CD8-positive, alpha-beta T cell (primary cell): ENCODE measurements at places on chromosomes 3 and 15. TPM values are rescaled to one million over a fixed set of nuclear protein-coding genes. Genes with fewer than 3 reads are reported as not detected.

GRCh38 chr3:60386306-60386705 is 864.9 kb downstream of the FHIT start:
- DNase-seq: no peak

DNA sequence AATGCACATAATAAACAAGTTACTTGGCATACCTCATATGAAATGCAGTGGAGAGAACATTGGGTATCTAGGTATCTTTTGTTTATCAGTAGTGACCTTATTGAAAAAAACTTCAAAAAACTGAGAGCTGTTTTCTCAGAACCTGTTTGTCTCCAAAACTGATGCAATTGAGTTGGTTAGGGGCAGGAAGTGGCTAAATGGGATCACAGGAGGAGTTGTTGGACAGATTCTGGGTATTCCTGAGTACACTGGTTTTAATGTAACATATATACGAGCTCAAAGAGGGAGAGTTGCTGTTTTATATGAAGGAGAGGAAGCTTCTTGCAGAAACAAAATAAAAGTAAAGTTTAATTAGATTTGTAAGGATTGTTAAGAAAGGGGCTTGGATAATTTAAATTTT is 159.5 kb downstream of the C3orf70 start:
- no peak for DNase-seq

DNA sequence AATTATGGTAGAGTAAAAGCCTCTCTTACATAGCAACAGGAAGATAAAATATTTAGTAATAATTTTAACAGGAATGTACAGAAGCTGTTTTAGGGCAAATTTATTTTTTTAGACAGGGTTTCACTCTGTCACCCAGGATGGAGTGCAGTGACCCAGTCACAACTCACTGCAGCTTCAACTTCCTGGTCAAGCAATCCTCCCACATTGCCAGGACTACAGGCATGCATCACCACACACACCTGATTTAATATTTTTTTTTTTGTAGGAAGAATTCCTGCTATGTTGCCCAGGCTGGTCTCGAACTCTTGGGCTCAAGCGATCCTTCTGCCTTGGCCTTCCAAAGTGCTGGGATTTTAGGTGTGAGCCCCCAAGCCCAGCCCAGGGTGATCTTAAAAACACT is 61.1 kb downstream of the PCCB start:
- no peak for DNase-seq

DNA sequence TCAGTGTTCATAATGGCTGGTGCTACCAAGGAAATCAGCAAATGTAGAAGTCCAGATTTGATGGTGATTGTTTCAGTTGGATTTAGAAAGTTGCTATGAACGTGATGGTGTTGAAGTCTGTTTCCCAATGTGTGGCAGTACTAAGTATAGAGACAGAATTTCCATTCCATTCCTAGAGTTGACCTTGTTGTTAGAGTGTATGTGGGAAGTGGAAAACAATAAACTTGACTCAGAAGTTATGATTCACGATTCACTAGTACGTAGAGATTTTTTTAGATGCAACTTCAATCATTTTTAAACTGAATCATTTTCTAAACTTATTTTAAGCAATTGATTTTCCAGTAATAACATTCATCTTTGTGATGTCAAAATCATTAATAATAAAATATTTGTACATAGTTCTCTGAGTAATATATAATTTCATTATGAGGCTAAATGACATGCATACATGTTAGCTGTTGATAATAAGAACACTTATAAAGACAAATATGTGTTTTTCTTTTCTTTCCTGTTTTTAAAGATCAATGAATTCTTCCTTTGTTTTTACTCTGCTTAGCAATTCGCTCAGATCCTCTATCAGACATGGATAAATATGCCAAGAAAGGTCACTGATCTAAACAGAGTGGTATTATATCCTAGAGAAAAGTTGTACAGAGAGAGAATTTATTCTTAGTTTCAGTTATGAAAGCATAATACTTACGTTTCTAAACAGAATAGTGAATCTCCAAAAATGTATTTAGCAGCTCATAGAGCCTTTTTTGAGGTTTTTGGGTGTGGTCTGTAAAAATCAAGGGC is 108.8 kb upstream of the GPR149 start:
- DNase-seq: no peak

DNA sequence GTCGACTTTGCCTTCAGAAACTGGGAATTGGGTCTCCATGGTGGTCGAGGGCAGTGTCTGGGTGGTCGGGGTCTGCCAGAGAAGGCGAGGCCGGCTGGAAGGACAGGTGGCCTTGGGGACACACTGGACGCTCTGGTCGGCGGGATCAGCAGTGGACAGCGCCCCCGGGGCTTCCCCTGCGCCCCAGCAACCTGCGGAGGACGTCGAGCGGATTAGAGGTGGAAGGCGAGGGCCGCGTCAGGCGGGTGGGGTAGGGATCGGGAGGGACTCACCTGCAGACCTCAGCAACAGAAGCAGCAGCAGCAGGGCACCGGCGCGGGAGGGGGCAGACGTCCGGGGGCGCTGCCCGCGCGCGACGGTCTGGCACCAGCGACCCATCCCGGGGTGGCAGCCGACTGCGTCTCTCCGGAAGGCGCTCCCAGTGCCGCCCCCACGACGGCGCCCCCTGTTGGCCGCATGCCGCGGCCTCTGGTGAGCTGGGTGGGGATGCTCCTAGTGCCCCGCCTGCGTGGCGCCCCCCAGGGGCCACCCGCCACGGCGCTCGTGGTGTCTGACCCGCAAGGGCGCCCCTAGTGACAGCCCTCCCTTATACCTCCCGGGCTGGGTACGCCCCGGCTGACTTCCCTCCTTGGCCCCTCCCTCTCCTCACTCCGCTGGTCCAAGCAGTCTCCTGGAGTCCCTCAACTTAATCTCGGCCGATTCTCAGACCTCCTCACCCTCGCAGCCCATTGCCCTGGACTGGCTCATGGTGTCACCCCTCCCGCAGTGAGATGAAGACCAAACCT is at the start of gene PRSS50:
PRSS50 (minus strand) TSS at position 423 of the 785 bp plus-strand sequence; CDS start at position 378, 45 bp downstream.
- DNase-seq: no peak

- DNase-seq: no peak
These were observed 14.3 kb downstream of the CPN2 start for GRCh38 chr3:194336601-194337355.

DNA sequence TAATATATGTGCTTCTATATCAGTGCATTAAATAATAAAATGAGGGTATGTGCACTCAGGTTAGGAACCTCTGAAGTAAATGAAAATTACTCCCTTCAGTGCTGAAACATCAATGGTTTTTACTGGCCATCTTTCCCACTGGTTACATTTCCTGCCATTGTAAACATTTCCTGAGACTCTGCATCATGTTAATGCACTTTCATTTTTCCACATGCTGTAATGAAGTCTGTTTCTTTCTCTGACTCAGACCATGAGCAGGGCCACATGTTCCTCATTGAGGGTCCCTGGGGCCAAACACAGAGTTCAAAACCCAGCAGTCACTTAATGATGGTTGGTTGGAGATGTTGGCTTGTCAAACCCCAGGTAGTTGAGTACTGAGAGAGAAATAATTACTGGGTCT is 15.3 kb downstream of the FAM3D start:
- no peak for DNase-seq

DNA sequence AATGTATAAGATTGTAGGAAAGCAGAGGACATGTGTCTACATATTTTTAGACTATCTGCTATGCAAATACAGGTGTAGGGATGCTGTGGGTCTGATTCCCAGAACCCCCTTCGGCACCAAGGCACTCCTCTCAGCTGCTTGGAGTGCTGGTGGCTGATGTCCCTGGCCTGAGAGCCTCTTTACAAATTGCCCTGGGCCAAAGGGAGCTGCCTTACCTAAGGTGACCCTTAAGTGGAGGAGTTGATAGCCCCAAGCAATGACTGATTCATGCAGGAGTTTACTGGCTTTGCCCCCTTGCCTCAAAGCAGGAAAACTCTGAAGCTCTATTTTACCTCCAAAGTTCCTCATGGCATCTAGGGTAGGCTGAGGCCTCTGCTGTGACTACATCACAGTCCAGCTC is 83.0 kb downstream of the ZNF385D start:
- DNase-seq: no peak

DNA sequence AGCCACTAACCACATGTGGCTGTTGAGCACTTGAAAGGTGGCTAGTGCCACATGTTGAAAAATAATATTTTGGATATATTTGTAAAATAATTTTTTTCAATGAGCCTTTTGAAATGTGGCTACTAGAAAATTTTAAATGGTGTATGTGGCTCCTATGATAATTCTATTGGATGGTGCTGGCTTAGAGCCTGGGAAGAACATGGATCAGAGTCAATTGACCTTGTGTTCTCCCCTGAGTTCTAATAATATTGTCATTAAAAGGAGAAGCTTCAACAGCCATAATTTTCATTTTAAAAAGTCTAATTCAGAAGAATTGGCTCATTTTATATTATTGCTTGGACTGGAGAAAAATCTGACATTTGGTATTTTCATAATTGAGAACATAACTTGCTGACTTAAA is 167.3 kb downstream of the LPP start:
- no peak for DNase-seq

- no peak for DNase-seq
These were observed 951.6 kb downstream of the DIPK2A start for GRCh38 chr3:144923046-144923775.

DNA sequence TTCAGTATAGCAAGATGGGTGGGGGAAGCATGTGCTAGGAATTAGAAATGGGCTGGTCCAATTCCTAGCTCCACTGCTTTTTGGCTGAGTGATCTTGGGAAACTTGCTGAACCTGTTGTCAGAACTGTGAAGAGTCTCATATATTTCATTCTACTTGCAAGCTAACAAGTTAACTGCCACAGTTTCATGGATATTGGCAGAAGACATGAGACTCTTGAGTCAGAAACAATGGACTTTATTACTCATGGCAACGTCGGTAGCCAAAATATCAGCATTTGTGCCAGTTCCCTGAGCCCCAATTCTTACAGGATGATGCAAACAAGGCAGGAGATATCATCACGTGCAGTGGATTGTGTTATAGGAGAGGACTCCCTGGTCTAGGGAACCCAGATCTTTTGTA is 26.6 kb upstream of the PLAAT1 start:
- DNase-seq: no peak

DNA sequence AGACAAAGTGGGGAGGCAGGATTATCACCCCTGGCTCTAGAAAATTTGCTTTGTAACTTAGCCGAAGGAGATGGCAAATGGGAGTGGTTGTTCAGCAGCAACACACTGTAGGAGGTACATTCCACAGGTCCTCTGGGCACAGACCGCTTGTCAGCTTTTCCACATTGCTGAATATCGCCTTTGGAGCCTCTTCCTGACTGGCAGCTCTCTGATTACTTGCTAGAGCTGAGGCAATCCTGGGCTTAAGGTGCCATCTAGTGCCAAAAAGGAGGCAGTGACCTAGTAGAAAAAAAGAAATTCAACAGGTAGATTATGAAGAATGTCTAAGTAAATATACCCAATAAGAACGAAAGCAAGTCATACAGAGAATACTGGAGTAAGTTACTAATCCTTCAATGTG is 13.1 kb upstream of the SCN5A start:
- no peak for DNase-seq

DNA sequence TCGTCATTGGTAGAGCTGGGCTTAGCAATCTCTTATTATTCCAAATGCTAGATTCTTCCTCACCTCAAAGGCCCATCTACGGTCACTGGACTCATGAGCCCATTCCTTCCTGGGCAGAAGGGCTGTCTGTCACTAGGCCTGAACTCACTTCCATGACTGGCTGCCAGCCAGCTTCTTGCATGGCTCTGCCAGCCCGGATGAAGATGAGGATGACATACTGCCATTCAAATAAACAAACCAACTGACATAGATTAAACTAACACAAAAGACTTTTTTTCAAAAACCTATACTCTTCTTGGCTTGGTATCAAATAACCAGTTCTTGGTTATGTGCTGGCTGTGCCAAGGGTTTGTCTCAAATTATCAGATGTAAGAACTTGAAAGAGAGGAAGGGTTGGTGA is 23.8 kb downstream of the ISL2 start:
- no peak for DNase-seq

DNA sequence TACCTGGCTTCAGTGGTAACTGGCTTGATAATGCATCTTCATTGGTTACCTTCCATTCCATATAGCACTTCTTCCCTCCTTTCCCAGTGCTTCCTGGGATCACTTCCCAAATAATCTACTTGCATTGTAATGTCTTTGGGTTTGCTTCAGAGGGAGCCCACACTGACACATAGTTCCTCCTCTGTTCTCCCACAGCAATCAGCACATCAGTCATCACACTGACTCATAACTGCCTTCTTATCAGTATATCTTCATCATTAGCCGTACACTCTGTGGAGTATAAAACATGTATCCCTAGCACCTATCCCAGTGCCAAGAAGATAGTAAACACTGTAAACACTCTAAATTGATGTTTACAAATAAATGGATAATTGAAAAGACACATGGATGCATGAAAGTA is 91.4 kb upstream of the SCN10A start:
- DNase-seq: no peak

- DNase-seq: no peak
These were observed 421.2 kb downstream of the TIGIT start for GRCh38 chr3:114714957-114715460.

DNA sequence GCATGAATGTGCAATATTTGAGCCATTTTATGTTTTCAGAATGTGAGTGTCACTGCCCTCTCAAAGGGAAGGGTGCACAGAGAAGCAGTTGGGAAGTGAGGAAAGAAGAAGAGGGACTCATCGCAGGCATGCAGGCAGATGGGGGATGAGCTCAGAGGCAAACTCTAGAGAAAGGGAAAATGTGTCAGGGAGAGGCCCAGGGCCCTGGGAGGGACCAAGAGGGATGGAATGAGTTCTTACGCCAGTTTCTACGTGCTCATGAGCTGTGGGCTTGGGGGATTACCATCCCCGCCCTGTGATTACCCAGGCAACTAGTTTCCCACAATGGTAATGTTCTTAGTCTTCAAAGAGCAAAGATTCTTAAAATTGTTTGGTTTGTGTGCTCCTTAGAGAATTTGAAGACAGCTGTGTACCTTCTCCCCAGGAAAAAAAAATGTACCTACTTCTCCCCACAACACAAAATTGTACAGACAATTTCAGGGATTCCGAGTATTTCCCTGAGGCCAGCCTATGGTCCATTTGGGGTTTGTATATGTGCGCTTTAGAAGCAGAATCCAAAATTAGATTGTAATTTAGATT is 17.8 kb downstream of the GCSAM start:
- DNase-seq: no peak

The SMC4 gene
- total RNA-seq: 40.8 TPM

The SLCO2A1 gene
- not detected for total RNA-seq

The RTP1 gene
- not detected for total RNA-seq

The ANKRD63 gene
- total RNA-seq: not detected

The VGLL3 gene
- not detected for total RNA-seq

The CPNE9 gene
- not detected for total RNA-seq

The LSMEM2 gene
- not detected for total RNA-seq

The GOLGA8T gene
- total RNA-seq: not detected

The TGM5 gene
- not detected for total RNA-seq

The MESP2 gene
- total RNA-seq: not detected

The PTPRG gene
- not detected for total RNA-seq

The CORO2B gene
- total RNA-seq: 0.08 TPM
